ENCODE measurements at places on chromosomes 12 and 14. TPM values are rescaled to one million over a fixed set of nuclear protein-coding genes. Genes with fewer than 3 reads are reported as not detected.

DNA sequence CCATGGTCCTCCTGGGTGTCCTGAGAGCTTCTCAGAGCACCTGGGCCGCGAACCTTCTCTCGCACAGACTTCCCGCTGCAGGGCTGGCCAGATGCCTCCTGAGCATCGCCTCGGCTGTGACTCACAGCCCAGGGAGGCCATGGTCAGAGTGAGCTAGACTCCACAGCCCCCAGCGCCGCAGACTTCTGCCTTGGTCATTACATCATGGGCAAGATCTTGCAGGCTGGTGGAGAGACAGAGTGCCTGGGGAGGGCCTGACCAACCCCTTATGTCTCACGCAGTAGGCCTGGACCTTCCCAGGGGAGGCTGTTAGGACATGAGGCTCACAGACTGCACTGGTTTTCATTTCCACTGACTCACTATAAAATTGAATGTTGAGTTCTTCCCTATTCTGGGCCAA, 41.8 kb downstream of the SMOC1 start:
- no peak for DNase-seq

DNA sequence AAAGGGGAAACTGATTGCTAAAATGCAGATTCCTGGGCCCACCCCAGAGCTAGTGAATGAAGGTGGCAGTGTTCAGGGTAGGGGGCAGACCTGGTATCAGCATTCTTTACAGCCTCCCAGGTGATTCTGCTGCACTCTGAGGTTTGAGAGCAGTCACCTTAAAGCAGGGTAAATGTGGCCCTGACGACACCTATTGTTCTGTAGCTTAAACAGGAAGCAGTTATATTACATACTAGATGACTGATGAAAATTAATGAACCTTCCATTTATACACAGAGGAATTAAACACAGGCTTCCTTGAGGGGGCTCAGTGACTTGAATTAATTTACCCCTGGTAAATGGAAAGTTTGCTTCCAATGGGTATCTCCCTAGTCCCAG, 25.3 kb downstream of the NUAK1 start:
- no peak for DNase-seq

- DNase-seq: no peak
Measured at GRCh38 chr14:90538716-90539495, 142.1 kb downstream of the CALM1 start.

DNA sequence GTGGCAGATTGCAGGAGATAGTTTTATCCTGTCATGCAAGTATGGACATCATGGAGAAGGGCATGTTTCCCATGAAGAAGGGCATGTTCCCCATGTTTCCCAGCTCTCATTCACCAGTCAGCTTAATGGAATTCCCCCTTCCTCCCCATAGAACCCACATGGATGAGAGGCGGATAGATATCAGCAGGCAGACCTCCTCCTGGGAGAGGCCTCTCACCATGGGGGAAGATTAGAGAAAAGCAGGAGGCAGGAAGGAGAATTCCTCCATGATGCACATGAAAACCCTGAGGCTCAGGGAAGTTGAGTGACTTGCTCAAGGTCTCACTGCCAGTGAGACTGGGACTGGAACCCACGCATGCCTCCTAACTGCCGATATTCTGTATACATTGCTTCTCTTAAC, 92.9 kb upstream of the FOXN3 start:
- DNase-seq: no peak

- DNase-seq: no peak
Measured at GRCh38 chr12:47067176-47067575, 12.2 kb upstream of the PCED1B start.

GRCh38 chr14:91893007-91893406, 25.7 kb upstream of the TC2N start:
- no peak for DNase-seq

DNA sequence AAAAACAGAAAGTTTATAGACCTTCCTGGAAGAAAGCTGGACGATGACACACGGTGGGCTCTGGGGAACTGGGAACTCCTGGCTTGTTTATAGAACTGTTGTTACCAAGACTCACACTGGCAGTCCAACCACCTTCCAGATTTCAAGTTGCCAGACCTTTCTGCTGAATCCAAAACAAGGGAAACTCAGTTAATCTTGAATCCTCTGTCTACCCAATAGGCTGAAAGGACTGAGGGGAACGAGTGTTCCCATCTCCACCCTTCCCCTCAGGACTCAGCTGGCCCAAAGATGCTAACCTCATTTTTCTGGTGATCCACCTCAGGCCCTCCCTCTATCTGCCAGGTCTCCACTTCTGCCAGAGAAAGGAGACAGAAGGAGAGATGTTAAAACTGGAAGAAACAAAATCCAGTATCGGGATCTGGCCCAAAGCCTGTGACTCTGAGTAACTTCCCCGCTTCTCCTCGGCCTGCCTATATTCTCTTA, 231.4 kb downstream of the ANO2 start:
- no peak for DNase-seq

DNA sequence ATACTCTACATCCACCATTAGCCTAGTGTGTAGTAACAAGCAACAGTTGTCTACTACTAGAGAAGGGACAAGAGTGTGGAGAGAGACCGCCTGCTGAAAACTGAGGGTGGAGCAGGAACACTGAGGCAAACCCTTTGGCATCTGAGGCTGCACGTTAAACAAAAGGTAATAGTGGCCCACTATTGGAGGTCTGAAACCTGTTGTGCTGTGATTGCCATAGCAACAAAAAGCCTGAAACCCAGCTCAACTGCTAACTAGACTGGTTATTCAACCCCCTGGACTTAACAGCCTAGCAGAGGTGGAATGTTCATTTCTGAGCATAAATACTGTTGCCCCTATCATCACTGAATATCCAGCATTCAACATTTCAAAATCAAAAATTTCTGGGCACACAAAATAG, 43.0 kb downstream of the PPP4R4 start:
- DNase-seq: no peak

DNA sequence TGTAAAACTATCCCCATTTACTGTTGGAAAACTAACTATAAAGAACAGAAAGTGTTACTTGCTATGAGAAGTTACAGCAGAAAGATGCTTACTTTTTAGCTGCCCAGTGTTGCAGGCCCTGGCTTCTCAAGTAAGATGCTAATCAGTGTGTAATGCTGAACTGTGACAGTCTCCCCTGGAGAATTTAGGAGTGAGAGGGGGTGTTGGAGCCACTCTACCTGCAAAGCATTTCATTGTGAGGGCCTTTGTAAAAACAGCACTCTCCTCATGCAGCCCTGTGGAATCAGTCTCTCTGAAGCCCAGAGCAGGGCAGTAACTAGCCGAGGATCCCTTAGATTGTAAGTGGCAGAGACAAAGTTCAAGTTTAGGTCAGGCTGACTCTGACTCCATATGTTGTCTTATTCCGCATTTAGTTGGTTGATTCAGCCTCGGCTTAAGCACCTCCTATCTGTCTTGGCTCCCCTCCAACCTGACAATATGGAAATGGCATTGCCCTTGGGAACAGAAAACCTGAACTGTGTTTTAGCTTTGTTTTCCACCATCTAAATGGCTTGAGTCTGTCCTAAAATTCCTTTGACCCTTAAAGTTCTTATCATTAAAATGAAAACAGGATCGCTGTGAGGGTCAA, 141.3 kb downstream of the PRKCH start:
- DNase-seq: no peak

GRCh38 chr14:52724360-52724644, 5.7 kb upstream of the STYX start:
- no peak for DNase-seq

GRCh38 chr12:29314416-29314815, 66.6 kb downstream of the ERGIC2 start:
- DNase-seq: no peak

DNA sequence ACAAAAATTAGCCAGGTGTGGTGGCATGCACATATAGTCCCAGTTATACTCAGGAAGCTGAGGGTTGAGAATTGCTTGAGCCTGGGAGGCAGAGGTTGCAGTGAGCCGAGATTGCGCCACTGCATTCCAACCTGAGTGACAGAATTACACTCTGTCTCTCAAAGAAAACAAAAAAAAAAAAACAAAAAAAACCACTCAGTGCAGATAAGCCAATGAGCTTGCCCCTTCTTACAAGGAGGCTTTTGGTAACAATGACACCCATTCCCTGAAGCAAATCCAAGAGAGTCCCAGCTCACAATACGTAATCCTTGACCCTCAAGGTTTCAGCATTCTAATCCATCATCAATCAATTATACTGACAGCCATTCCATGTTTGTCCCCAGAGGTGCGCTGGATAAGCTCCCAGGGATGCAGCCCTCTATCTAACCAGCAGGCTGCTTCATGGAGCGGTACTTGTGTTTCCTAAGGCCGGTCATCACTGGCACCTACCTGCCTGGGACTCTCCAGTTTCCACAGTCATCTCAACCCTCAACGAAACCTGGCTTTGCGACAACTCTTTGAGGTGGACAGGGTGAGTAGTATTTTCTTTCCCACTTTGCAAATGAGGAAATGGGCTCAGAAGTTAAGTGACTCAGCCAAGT, 12.4 kb downstream of the GCN1 start:
- DNase-seq: no peak

GRCh38 chr12:80198782-80199337, 99.5 kb downstream of the OTOGL start:
- no peak for DNase-seq

GRCh38 chr12:75862692-75863471, 168.7 kb downstream of the PHLDA1 start:
- no peak for DNase-seq

- DNase-seq: peak; percentile 86
Measured at GRCh38 chr12:25051656-25052195, 102.8 kb upstream of the BCAT1 start.

- no peak for DNase-seq
Measured at GRCh38 chr14:90168425-90169105, 87.8 kb upstream of the PSMC1 start.

GRCh38 chr14:105325303-105325702, 10.8 kb downstream of the PACS2 start:
- DNase-seq: no peak

The ACRBP gene
- 13.6 TPM for total RNA-seq

The KLRB1 gene
- 5.8 TPM for total RNA-seq

The NT5DC3 gene
- 3.2 TPM for total RNA-seq

The MAP1LC3B2 gene
- 1.4 TPM for total RNA-seq

The ZNF140 gene
- total RNA-seq: 18.2 TPM

The CFAP251 gene
- 4.1 TPM for total RNA-seq

The KCNC2 gene
- not detected for total RNA-seq

The MYO1H gene
- total RNA-seq: not detected

The LRRC10 gene
- not detected for total RNA-seq

The WIF1 gene
- not detected for total RNA-seq

All from spleen (tissue), 13 donors.